ENCODE measurements at places on chromosomes 5 and 9.

GRCh38 chr5:159911349-159911748, 4.9 kb upstream of the ADRA1B start:
- no peak for DNase-seq

- DNase-seq = peak; percentile 47
Observed at GRCh38 chr9:134556531-134557068, 85.0 kb upstream of the COL5A1 start.

- no peak for DNase-seq
Observed at GRCh38 chr5:41218929-41219657, 5.8 kb upstream of the C6 start.

DNA sequence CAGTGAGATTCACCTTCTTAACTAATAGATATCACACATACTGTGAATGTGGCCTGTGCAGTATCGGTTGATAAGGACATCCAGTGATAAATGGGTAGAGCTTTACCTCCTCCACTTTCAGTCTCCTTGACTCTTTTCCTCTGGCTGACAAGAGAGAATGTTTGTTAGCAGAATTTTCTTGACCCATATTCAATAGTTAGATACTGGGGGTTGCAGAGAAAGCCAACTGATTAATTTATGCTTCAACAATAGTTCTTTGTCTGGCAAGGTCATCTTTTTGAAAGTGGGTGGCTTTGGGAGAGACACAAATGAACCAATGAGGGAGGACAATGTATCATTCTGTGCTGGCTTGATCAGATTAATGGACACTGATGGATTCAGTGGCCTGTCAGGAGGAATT, 30.3 kb downstream of the TTC23L start:
- DNase-seq = no peak

GRCh38 chr9:37371565-37372464, 50.7 kb upstream of the GRHPR start:
- DNase-seq = peak; percentile 15

DNA sequence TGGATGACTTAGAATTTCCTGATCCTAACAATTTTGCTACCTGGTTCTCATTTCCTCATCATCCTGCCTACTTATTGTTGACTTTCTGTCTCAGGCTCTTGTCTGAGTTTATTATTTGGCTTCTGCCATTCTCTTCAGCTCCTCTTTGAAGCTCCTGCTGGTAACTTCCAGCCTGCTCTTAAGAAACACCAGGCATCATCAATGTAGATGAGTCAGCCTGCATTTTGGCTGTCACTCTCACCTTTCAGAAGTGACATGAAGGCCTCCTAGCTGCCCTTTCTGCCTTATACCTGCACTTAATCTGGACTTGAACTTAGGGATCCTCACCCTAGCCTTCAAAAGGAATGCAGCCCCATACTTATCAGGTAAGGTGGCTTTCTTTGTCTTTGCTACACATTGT, 551.8 kb upstream of the ZNF608 start:
- no peak for DNase-seq

DNA sequence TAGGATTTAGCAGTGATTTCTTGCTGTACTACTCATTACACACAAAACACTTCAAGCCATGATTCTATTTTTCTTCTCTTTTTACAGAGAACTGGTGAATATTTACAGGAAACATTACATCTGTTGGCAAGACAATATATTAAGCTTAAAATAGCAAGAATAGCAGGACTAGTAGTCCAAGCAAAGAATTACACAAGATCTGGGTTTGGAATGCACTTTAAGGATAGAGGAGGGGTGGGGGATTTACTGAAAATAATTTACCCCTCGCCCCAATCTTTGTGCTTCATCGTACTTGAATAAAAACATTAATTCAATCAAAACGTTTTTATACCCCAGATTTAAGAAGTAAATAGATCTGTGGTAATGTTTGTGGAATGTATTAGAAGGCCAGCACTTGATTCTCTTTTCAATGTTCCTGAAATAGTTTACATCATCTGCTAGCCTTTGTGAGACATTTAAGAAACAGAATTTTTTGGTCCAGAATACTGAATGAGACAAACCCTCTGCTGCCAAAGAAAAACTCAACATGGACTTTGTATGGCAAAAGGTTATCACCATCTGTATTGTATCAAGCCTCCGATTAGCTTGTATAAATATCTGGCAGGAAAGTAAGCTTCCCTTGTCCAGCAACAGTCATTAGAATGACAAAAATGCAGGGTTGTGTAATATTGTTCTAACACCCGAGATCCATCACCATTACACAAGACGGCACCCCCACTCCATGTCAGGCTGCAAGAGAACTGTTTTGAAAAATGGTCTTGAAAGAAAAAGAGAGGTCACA, 23.8 kb downstream of the SVEP1 start:
- DNase-seq = peak; percentile 82

GRCh38 chr5:1800472-1801221, 560 bp upstream of the NDUFS6 start:
- peak; percentile 15 for DNase-seq

- DNase-seq = no peak
Observed at GRCh38 chr5:10448754-10449360, 7.2 kb downstream of the ROPN1L start.

DNA sequence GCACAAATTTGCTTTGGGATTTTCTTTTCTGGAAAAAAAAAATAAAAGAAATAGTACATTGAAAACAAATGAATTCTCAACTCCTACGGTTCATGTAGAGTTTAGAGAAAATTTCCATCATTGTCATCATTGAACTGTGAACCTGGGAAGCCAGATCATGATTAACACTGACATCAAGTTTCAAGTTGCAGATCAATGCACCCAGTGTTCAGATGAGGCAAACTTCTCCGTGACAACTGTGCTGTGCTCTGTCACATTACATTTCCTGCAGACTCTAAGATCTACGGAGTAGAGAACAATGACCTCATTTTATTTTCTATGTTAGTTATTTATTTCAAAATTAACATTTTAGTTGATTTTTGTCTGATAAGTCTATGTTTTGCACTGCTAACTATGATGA, 99.7 kb downstream of the MAP1B start:
- no peak for DNase-seq

DNA sequence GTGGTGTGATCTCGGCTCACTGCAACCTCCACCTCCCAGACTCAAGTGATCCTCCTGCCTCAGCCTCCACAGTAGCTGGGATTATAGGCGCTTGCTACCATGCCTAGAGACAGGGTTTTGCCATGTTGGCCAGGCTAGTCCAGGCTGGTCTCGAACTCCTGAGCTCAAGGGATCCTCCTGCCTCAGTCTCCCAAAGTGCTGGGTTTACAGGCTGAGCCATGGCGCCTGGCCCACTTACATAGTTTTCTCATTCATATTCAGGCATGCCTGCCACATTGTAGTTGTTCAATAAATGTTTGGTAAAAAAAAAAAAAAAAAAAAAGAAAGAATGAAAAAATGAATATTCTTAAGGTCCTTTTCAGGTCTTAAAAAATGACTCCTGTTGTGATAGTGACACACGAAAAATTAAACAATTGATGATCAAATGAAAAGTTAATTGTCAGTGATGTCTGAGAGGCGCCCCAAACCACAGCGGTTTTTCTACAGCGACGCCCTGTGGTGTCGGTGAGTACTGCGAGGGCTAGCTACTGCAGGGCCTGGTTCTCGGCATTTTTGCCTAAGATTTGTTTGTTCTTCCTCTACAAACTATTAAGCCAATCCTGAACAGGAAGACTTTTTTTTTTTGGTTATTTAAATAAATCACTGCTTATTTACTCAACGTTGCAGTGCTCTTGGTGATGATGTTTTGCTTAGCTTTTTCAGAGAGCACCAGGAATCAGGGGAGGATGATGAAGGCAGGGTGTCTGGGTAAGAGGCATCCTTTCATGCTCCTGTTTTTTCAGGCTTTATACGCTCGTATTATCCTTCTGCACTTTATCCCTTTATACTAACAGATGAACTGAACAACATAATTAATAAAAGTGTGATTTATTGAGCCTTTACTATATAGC, 67.0 kb upstream of the DPYSL3 start:
- peak; percentile 62 for DNase-seq

DNA sequence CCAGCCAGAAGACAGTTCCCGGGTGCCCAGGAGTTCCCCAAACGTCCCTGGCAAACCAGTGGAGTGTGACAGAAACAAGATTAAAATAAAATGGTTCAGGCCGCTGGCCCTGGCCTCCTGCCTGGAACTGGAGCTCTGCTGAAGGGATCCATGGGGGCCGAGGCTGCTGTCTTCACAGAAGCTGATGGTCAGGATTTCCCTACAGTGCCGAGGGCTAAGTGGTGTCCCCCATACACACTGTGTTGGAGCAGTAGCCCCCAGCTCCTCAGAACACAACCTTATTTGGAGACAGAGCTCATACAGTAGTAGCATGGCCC, 55.9 kb downstream of the MRPL36 start:
- DNase-seq = no peak

DNA sequence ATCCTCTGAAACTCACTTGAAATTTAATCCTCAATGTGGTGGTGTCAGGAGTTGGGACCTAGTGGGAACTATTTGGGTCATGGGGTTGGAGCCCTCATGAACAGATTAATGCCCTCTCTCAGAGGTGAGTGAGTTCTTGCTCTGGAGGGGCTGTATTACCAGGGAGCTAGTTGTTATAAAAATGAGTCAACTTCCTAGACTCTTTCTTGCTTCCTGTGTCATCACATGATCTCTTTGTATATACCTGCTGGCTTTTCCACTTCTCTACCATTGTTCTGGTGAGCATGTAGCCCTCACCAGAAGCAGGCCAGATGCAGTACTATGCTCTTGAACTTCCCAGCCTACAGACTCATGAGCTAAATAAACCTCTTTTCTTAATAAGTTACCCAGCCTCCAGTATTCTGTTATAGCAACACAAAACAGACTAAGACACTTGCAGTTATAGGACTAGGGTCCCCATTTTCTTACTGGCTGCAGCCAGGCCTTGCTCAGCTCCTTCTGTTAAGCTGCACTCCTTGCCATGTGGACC, 127.5 kb downstream of the SUSD1 start:
- DNase-seq = no peak

- DNase-seq = peak; percentile 60
Observed at GRCh38 chr9:76817489-76817888, 53.3 kb downstream of the PCA3 start.

DNA sequence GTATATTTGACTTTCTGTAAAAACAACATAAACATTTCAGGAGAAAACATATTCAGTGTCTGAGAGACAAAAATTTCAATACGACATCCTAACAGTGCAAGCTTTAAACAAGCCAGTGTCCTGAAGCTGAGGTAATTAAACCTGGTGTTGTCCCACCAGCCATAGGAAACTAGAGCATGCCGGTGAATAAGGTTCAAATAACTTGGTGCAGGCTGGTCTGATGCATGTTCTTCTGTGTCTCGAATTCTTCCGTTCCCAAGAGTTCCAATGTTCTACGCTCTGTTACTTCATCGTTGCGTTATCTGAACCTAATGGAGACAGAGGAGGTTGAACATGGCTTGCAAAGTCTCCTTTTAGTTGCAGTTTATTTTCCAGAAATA, 48.9 kb downstream of the ADAMTS16 start:
- DNase-seq = no peak

DNA sequence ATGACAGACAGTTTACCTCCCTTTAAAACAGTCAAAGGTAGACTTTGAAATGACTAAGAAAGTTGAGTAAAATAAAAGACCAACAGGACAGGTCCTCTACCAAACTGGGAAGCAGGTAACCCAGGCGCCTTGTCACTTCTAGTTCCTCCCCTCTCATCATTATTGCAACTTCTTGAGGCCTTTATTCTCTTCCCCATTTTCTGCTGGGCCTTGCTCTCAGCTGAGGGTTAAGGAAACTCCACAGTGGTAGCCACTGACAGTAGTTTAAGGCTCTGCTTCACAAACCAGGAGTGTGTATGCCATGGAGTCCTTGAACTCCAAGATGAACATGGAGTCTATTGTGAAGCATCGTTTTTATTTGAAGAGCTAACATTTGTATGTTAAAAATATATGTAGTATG, 36.9 kb upstream of the TCERG1 start:
- DNase-seq = no peak

- DNase-seq = no peak
Observed at GRCh38 chr9:126621061-126621918, 7.6 kb downstream of the LMX1B start.

- no peak for DNase-seq
Observed at GRCh38 chr5:9455826-9456434, 89.9 kb downstream of the SEMA5A start.

DNA sequence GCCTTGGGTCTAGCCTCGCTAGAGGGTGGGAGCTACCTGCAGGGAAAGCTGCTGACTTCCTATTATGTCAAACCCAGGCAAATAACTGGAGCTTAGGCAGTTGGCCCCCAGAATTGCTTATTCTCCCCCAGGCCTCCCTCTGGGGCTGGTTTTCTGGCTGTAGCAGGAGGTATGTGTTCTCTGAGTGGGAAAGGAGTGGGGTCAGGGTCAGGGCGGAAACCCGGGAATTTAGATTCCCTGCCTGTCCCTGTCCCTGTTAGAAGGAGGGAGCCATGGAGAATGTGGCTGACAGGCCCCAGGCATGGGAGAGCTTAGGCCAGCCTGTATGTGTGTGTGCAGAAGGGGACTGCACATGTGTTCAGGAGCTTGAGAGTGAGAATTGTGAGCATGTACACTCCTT, 13.6 kb upstream of the CXXC5 start:
- DNase-seq = no peak

DNA sequence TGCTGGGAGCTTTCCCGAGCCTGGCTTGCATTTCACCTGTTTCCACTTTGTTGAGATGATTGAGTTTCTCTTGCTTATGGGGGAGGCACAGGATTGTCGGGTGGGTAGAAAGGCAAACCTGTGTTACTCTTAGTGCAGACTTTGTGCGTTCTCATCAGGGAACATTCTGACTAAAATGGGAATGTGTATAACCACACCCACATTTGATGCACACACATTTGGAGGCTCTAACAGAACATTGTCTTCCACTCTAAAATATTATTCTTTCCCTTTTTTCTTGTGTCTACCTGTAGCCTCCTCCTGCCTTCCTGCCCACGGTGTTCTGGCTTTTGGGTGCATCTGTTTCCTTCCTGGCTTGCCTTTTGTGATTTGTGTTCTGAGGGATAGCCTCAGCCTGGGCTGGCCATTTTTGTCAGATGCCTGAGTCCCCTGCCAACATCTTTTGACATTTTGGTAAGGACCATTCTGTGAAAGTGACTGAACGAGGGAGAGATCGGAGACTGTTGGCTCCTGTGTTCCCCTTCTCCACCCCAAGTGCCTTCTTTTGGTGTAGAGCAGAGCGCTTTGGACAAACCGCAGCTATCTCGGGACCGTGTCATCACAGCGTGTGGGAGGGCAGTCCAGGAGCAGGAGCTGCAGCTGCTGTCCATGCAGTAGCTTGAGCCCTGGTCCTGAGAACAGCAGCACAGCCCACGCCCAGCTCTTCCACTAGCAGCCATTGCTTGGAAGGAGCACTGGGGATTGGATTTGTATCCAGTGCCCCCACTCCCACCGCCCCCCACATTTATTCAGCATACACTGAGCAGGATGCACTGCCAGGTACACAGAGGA, 101.4 kb downstream of the ARHGAP26 start:
- DNase-seq = peak; percentile 61

- peak; percentile 14 for DNase-seq
Observed at GRCh38 chr5:68216245-68217046, 890 bp downstream of the PIK3R1 start.
